ENCODE measurements at places on chromosomes 13 and 19.

- DNase-seq, result no peak
Observed at GRCh38 chr13:44088411-44088810, 208.7 kb downstream of the LACC1 start.

- DNase-seq, result no peak
Observed at GRCh38 chr19:1967087-1967608, 26.2 kb downstream of the CSNK1G2 start.

GRCh38 chr19:49767381-49767780 is 580 bp downstream of the AP2A1 start:
- DNase-seq, result no peak

- no peak for DNase-seq
Observed at GRCh38 chr19:28706693-28707092, 506.3 kb downstream of the UQCRFS1 start.

DNA sequence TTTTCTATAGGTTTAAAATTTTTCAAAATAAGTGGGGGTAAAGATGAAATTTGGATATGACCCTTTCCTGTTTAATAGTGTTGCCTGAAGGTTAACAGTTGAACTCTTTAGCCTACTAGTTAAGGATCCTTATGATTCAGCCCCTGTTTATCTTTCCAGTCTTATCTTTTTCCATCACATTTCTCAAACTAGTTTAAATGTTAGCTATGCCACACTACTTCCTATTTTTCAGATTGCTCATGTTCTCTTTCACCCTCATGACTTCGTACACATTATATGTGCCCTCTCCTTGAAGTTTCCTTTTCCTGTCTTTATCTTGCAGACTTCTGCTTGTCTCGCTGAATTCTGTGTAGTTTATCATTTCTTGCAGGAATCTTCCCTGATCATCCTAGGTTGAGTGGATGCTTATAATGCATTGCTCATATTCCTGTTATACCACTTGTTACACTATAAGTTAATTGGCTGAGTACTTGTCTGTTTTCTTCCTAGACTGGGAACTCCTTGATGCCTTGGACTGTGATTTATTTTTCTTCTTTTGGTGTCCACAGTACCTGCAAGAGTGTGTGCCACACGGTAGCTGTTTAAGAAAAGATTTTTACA is 86.7 kb downstream of the FNDC3A start:
- DNase-seq, result no peak

- DNase-seq, result no peak
Observed at GRCh38 chr19:791567-792305, 5.5 kb upstream of the PTBP1 start.

DNA sequence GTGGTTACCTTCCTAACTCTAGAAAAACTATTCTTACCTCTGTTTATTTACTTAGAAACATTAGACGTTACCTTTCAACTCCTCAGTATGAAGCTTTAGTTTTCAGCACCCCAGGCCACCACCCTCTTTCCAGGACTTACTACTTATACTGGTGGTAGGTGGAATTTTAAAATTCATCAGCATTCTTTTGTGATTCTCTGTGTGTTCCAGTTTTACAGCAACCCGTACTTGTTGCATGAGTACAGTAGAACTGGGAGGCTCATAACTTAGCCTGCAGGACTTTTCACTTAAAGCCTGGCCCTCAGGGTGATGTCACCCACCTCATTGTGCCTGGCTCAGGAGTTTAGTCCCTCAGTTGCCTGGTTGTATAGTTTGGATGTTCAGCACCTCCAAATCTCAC is 49.4 kb upstream of the ALOX5AP start:
- no peak for DNase-seq

GRCh38 chr19:33953592-33953991 is 156.9 kb downstream of the KCTD15 start:
- no peak for DNase-seq

- DNase-seq, result no peak
Observed at GRCh38 chr19:28454083-28454482, 758.9 kb downstream of the UQCRFS1 start.

DNA sequence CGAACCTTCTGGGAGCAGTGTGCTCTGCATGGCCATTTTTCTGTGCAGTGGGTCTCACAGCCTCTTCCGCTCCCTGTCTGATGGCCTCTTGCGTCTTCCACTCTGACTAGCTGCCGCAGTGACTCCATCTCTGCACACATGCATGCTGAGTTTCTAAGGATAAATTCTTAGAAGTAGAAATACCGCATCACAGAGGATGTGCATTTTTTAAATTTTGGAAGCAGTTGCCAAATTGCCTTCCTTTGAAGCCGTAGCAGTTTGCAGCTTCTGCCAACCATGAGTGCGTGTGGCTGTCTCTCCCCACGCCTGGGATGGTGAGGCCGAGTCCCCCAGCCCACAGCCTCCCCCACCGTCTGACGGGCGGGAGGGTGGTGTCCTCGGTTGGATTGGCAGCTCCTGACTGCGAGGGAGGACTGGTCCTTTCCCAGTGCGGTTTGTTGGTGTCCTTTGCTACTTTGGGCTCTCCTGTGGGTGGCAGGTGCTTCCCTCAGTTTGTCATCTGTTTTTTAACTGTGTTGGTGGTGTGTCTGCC is 9.8 kb downstream of the FZR1 start:
- no peak for DNase-seq

GRCh38 chr19:43078311-43078710 is 4.2 kb downstream of the PSG2 start:
- DNase-seq, result peak; percentile 43

DNA sequence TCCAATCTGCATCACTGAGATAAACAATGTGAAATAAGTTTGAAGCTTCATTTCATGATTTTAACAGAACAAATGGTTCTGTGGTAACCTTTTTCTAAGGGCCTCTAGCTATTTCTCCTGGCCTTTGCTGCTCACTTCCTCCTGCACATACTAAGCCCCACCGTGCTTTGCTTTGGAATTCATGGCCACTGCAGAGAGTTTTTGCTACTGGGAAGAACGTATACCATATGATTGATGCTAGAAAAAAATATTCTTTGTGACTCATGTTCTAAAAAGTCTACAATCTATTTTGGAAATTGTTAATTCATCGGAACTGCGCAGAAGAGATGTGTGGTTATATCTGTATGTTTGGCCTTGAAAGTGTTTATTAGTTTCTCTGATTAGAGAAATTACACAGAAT is 747.3 kb downstream of the PCDH9 start:
- DNase-seq, result no peak

GRCh38 chr19:14941189-14941588 is at the start of gene OR7C2:
TSS of gene OR7C2 (plus strand) at chr19:14941489. CDS start at chr19:14941489, 0 bp downstream.
- DNase-seq, result no peak
